Muscle of back (tissue), 13 donors: ENCODE measurements at places on chromosomes 1 and 21. TPM values are rescaled to one million over a fixed set of nuclear protein-coding genes. Genes with fewer than 3 reads are reported as not detected.
A peak's percentile ranks its signal among the peaks of the same experiment; 100 is the strongest.

The TMIGD3 gene
- polyA plus RNA-seq: 0.33 TPM

The BRINP2 gene
- polyA plus RNA-seq: 0.51 TPM

The TBX19 gene
- polyA plus RNA-seq: 1.3 TPM

The TRIM46 gene
- polyA plus RNA-seq: 0.27 TPM

The JAM2 gene
- 40.8 TPM for polyA plus RNA-seq

The HDGF gene
- 145 TPM for polyA plus RNA-seq

The HES5 gene
- polyA plus RNA-seq: 0.59 TPM

The DNAJC28 gene
- 1.7 TPM for polyA plus RNA-seq

The RNF19B gene
- polyA plus RNA-seq: 10.6 TPM

The PIK3R3 gene
- polyA plus RNA-seq: 14.9 TPM

- DNase-seq: no peak
Measured at GRCh38 chr1:214850432-214851050, 232.0 kb upstream of the KCNK2 start.

- DNase-seq: no peak
Measured at GRCh38 chr1:28577052-28577678, 14.9 kb upstream of the RAB42 start.

GRCh38 chr1:37305108-37305507 is 169.3 kb upstream of the ZC3H12A start:
- DNase-seq: no peak

DNA sequence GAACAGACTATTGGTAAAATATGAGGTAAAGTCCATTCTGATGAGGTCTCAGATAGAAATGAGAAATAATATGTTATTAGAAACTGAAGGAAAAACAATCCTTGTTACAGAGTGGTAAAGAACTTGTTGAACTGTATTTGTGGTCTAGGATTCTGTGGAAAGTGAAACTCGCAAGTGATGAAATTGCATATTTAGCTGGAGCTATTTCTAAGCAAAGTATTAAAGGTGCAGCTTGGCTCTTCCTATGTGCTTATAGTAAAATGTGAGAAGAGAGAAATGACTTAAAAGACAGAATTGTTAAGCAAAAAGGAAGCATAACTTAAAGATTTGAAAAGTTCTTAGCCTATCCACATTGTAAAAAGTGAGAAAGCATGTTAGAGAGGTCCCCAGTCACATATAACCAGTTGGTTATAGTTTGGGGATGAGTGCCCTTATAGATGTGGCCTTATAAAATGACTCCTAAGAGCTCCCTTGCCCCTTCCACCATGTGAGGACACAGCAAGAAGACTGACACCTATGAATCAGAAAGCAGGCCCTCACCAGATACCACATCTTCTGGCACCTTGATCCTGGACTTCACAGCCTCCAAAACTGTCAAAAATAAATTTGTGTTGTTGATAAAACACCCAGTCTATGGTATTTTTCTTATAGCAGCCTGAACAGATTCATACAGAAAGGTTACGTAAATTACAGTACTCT is 24.8 kb downstream of the PHTF1 start:
- no peak for DNase-seq

- no peak for DNase-seq
Measured at GRCh38 chr1:181910905-181911304, 150.6 kb downstream of the ZNF648 start.

DNA sequence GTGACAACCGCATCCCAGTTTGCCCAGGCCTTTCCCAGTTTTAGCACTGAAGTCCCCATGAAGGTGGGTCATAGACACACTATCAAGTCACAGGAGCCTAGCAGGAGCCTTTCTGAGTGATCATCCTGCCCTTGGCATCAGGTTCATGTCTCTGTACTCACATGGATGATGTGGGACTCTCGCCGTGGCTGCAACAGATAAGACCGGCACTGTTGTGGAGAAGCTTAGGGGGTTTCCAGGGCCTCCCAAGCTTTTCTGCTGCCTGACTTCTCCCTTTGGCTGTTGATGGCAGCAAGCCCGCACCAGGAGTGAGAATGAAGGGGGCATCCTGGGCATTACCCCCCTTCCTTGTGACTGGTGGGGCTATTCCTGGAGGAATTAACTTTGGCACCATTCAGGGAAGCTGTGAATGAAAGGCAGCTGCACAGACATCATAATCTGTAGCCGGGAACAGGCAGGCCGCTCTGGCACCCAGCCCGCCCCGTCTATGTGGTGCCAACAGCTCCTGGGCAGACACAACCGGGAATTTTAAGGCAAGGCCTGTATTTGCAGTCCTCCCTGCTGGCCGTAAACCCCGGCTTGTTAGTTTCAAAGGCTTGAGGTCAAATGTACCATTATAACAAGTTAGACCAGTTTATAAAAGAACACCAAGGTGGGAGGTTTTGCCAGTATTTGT is 148.6 kb downstream of the HUNK start:
- DNase-seq: peak; percentile 58

DNA sequence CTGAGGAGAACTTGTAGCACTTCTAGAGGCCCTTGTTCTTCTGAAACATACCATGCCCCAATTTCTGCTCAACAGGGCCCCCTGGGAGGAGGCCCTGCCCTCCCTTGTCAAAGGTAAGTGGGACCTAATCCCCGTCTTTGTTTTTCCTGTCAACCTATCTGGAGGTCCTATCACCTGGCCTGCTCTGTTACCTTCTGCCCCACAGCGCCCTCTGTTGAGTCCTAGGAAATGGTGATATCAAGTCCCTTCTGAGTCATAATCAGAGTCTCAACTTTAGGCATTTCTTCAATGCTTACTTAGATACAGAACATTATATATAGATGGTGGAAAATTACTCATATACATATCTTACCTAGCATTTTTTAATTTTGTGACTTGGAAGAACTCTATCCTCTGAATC is 28.2 kb upstream of the FCRL4 start:
- no peak for DNase-seq

DNA sequence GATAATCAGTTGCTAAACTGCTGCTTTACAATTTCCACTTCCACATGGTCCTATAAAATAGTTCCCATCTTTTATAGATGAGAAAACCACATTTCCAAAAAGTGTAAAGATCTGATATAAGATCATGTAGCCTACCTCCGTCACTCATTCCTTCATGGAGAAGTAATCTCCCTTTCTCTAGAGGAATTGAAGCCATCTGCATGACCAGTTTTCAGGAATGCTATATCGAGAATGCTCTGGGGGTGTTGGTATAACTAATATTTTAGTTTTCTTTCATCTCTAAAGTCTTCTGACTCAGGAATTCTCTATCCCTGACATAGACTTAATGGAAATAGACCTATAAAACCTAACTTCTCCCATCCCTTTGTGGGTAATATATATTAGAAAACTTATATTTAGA is 173.0 kb upstream of the UBE2U start:
- no peak for DNase-seq

- no peak for DNase-seq
Measured at GRCh38 chr21:34554227-34554626, 42.2 kb upstream of the KCNE1 start.

DNA sequence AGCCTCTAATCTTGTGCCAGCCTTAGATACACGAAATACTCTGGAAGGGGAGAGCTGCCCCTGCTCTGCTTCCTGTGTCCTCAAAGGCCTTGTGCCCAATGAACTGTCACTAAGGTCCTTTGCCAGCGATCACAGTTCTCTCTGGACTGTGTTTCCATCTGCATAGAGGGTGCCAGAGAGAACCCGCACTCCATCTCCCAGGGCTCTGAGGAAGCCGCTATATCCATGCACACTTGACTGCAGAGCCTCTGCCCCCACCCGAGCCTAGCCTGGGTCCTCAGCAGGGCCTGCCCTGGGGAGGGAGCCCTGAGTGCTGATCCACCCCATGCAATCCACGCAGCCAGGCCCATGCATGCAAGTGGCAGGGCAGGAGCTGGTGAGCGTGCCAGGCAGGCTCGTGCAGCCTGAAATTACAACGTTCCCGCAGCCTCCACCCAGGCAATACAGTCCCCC is 30.6 kb upstream of the KIF21B start:
- no peak for DNase-seq

DNA sequence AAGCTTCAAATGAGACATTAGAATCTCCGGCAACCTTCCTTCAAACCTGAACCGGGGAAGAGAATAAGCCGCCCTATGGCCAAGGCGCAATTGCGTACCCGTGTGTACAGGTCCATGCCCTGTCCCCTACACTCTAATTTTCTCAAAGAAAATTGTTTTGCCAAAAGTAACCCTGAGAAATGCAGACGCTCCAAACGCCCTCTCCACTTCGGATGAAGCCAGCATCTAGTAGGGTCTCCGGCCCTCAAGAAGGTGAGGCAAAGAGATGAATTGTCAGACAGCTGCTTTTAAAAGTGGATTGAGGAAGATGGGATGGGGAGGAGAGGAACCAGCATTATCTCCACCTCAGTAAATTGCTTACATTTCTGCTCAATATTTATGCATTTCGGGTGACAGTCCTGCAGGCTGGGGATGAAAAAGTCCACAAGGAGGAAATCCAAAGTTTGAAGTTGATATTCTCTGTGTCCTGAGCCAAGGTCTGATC is 630 bp upstream of the LHX9 start:
- peak; percentile 65 for DNase-seq

DNA sequence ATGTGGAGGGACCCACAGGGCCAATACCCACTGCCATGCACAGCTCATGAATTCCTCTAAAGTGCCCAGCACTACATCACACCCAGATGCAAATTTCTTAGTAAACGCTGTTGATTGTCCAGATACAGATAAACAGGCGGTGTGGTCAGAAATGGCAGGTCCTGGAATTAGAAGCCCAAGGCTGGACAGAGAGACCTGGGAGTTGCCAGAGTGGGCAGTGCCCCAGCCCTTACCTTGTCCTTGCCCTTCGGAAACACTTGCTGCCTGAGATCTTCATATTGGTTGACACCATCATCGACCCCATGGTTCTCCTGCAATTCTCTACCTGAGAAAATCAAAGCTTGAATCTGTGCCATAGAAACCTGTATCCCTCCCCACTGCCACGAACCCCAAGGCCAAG is 149.3 kb upstream of the ETV3 start:
- no peak for DNase-seq

DNA sequence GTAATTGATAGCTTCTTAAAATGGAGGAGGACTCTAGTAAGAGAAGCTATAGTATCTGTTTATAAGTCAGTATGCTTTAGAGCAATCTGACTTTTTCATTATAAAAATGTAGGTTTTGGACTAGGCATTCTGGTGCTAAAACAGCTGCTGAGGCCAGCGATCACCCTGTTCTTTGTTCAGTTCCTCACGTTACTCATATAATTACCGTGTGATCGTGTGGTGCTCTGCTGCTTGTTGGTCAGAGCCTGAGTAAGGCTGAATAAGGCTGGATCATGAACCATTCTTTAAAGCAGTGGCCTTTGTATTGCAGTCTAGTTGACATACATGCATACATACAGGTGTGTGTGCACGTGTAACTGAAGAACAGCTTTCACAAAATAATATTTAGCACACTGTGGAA is 25.2 kb downstream of the CDC42 start:
- DNase-seq: no peak

GRCh38 chr1:93095804-93096585 is 16.9 kb downstream of the MTF2 start:
- no peak for DNase-seq

DNA sequence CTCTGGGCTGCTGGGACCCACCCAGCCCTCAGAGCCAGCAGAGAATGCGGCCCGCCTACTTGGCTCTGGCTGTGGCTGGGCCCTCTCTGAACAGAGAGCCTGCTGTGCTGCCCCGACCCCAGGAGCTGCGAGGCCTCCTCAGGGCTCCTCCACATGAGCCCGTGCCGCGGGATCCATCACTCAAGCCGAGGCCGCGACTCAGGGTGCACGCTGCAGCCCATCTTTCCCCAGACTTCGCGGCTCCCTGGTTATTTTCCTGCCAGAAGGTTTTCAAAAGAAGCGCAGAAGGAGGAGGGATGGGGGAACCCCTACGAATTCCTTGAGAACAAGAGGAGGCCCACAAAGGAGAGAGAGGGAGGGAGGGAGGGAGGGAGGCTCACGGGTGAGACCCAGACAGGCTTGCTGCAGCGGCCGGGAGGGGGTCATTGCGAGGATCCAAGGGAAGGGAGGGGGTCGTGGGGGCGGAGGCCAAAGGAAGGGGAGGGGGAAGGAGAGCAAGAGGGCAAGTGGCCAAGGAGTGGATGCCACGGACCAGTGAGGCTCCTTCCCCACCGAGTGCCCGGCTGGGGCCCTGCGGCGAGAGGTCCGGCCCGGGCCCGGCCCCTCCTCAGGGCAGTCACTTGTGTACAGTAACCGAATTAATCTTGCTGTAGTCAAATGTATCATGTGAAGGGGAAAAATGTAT is 146.8 kb downstream of the CASZ1 start:
- no peak for DNase-seq

DNA sequence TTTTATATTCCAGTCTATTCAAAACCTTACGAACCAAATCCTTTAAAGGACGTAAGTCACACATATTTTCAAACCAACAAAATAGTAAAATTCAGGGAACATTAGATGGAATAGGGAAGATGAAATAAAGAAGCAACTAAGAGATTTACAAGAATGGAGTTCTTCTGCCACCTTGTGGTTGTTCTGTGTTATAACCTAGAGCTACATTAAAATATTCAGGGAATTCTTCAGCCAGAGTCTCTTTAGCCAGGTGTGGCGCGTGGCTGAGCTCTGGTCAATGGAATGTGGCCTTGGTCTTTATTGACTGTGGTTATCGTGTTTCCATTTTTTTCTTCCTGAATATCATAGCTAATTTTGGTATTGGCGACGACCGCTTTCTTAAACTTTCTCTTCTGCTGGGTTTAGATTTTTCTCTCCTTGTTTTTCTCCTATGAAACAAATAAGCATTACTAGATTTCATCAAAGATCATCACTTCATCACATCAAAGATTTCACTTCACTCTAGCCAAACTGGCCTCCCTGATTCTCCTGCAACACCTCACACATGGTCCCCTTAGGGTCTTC is 221.3 kb downstream of the MRPL39 start:
- DNase-seq: peak; percentile 49

DNA sequence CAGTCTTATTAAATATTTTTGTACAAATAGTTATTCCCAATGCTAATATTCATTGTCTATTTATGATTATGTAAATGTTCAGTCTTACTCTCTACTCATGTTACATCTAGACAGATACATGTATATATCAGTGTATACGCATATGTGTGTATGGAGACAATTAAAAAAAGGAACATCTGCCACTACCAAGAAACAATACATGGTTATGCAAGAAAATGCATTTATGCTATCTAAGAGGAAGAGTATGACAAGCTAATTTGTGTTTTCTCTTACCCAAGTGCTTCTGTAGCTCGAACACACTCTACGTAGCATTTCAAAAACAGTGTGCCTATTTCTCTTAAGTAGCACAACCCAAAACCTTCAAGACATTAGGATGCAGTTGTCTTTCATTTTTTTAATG is 6.1 kb upstream of the RLF start:
- DNase-seq: no peak

DNA sequence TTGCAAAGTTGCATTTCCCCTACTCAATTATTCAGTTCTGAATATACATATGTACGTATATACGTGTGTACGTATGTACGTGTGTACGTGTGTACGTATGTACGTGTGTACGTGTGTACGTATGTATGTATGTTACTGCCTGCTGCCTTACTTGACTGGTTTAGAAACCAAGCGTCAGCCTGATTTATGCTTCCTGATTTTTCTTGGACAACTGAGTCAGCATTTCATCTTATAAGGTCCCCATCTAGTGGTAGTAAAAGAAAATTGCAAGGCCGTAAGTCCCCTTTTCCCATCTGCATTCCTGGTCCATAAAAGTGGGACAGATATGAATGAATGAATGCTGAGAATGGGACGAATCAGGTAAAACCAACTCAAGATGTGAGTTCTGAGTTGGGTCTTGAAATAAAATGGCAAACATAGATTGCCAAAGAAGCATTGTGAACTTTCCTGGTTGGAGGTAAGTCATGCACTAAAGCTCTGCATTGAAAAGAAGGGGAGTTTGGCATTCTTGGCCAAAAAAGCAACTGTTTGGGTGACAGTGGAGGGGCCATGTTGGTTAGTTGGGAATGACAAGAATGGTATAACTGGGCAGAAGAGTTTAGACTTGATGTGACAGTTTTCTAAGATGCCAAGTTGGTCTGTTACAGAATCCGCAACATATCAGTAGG is 76.4 kb upstream of the DNAH14 start:
- peak; percentile 26 for DNase-seq
